ENCODE measurements at places on chromosomes 2 and 18.

GRCh38 chr2:239151201-239152131, 249.4 kb downstream of the HDAC4 start:
- DNase-seq: no peak

DNA sequence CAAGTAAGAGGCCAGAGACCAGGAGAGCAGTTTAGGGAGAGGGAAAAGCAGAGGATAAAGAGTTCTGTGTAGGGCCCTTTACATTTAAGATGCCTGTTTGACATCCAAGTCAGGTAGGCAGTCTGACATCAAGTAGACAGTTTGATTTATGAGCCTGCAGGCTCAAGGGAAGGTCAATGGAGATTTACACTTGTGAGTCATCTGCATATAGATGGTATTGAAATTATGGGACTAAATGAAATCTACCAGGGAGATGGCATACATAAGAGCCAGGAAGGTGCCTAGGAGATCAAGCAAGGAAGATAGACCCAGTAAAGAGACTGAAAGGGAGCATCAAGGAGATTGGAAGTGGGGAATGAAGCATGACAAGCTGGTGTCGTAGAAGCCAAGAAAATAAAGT, 212.4 kb upstream of the PKDCC start:
- no peak for DNase-seq

- DNase-seq: no peak
These were observed 272.0 kb downstream of the MYCN start for GRCh38 chr2:16212321-16212720.

GRCh38 chr2:180015951-180016709, 9.0 kb upstream of the CWC22 start:
- DNase-seq: peak; percentile 91

- no peak for DNase-seq
These were observed 44.5 kb upstream of the MYCN start for GRCh38 chr2:15895615-15896469.

DNA sequence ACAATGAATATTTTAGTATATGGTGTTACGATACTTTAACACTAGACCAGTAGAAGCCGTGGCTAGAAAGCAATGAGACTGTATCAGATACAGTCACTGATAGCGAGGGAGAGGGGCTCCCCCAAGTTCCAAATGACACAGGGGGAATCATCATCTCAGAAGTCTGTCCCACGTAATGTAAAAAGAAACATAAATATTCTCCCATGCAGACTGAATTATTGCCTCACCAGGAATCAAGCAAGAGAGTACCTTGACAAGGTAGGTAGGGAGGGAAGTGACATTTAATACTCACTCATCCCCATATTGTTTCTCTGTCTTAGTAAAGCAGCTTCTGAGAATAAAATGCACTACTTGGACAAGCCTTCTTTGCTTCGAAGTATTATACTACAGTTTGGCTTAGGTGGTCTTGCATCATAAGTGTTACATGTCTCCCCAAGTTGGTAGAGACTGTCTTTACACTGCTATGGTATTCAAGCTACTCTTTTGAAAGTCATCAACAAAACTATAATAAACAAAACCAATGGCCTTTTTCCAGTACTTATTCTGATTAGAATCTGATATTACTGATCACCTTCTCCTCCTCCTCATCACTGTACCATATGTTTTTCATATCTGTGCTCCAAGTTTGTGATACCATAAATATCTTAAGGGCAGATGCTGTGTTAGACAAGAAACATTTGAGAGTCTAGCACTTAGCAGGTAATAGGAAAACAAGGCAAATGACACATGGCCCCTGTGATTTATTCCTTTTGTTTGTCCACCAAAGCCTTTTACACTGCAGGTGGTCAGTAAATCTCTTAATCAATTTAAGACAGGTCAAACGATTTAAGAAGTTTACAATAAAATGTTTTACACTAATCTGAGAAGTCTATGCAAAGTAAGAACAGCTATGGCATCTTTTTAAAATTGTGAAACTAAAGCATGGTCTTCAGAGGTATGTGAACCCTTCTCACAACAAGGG, 2.7 kb downstream of the LAPTM4A start:
- DNase-seq: no peak

DNA sequence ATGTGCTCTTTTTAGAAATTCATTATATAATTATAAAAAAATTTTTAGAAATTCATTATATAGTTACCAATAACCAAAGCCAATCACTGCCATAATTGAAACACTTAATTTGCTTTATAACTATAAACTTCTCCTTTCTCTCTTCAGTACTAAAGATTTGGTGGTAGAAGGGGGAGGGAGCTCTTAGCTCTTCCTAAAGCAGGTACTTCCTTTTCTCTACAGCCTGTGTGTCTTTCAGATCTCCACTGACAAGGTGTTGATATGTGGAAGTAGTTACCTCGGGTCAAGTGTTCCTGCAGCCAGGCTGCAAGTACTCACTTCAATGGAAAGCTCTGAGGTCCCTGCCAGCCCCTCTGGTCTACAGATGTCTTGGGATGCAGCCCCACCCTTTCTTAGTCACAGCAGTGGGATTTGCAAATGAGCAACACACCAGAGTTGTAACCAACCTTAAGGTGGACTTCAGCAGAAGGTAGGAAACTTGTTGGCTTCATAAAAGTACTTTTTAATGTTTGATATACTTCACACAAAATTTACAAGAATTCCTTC, 690.0 kb downstream of the ARHGAP15 start:
- DNase-seq: peak; percentile 32

DNA sequence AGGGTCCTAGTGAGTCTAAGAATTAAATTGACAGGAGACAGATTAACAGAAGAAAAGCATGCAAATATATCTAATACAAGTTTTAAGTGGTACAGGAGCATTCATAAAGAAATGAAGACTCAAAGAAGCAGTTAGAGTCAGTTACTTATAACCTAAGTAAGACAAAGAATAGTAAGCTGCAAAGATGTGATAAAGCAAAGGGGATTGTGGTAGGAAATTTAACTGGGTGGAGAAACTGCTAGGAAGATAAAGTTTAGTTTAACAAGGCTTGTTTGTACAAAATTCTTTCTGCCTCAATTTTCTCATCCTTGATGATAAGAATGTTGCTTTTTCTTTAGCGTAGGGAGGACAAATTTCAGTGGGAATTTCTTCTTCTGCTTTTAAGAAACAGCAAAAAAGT, 35.5 kb upstream of the ST6GAL2 start:
- no peak for DNase-seq
